ENCODE measurements at places on chromosomes 2 and 18.

DNA sequence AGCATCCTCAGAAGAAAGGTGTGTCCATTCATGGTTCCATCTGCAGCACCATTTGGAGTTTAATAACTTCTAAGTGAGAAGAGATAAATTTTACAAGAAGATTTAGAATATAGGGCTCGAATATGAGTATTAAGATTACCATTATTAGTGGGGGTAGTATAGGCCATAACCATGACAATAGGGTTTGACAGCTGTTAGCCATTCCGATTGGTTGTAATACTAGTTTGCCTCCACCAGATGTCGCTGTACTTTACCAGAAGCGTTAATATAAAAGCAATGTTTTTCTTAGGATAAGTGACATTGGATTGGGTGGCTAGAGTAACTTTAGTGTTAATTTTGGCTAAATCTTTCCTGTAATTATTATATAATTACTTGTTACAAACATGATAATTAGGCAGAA is 107.5 kb upstream of the SRD5A2 start:
- DNase-seq, result no peak

GRCh38 chr2:2824588-2824987 is 493.5 kb upstream of the MYT1L start:
- DNase-seq, result no peak

DNA sequence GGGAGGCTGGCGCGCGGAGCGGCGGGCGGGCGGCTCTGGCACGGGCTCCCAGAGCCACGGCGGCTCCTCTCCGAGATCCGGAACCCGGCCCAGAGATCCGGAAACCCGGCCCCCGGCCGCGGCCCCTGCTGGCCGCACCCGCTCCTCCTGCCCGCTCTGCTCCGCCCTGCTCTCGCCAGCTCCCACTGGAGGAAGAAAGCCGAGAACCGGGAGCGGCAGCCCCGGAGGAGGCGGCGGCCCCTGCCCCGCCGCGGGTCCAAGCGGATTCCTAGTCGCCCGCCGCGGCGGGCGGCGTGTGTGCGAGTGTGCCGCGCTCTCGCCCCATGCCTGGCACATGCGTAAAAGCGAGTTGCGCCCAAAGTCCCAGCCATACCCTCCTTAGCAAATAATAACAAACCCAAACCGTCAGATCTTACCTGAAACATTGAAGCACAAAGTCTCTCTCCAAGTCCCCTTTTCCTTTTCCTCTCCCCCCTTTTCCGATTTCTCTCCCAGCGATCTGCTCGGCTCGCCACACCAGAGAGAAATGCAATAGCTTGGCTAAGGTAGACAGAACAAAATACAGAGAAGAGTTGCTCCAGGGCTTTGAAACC is 108.7 kb upstream of the KCTD1 start:
- DNase-seq, result no peak

DNA sequence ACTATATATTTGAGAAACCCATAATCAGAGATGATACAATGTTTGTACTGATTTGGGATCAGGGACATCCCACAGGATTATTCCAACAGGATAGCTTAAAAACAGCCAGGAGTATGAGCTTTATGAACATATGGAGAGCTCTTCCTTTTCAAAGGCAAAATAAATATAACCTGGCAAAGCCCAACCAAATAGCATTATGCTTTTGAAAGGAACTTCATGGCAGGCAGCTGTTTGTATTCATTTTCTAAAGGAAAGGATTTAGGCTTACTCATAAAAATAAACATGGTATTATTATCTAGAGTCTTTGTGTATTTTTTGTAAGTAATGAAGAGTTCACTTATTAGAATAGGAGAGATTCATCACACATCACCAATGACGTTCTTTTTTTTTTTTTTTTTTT is 44.4 kb downstream of the CCDC195 start:
- no peak for DNase-seq

DNA sequence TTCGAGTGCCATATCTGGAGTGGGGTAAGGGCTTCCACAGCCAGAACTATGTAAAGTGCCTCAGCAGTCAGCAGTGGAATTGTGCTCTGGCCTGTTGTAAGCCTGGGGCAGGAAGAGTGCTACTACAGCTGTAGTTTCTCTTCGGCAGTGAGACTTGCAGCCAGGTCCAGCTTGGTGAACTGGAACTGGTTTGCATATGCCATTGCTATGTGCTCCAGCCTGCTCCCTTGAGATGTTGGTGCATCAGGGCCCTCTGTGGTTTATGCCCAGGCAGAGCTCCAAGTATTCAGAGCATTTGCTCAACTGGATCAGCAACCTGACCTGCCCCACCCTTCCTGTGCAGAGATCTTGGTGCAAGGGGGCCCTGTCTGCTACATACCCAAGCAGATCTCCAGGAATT is 47.8 kb downstream of the ZNF804A start:
- no peak for DNase-seq

- no peak for DNase-seq
These were observed 83.0 kb downstream of the NPAS2 start for GRCh38 chr2:100902817-100903405.

DNA sequence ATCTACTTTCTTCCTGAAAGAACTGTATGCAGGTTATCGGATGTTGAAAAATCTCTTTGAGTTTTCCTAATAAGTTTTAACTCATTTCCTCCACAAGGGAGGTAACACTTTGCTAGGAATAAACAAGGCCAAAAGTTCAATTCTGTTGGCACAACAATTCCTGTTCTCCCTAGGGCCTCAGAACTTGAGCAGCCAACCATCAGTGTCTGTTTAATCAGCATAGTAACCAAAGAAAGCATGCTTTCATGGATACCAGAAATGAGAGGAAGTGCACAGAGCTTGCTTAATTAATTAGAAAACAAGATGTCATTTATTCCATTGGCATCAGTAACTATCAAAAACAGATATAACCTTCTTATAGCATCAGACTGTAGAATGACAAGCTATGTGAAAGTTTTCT is 503.2 kb upstream of the CNTNAP5 start:
- DNase-seq, result no peak

- DNase-seq, result no peak
These were observed 683 bp downstream of the PTRHD1 start for GRCh38 chr2:24792542-24792873.

- DNase-seq, result no peak
These were observed 111.8 kb downstream of the STK39 start for GRCh38 chr2:168135630-168136029.

DNA sequence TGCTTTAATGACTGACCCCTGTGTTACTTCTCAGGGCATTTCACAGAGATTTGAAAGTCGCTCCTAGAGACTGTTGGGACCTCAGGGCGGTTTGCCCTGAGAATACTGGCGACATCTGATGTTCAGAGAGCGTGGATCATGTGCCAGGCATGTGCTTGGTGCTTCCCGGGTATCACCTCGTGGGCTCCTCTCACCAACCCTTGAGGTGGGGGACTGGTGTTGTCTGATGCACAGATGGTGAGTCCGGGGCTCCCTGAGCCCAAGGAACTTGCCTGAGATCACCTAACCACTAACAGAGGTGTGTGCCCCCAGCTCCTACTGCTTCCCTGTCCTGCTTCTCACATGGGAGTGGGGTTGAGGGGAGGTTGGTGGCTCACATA is 16.2 kb downstream of the ATOH8 start:
- DNase-seq, result no peak

DNA sequence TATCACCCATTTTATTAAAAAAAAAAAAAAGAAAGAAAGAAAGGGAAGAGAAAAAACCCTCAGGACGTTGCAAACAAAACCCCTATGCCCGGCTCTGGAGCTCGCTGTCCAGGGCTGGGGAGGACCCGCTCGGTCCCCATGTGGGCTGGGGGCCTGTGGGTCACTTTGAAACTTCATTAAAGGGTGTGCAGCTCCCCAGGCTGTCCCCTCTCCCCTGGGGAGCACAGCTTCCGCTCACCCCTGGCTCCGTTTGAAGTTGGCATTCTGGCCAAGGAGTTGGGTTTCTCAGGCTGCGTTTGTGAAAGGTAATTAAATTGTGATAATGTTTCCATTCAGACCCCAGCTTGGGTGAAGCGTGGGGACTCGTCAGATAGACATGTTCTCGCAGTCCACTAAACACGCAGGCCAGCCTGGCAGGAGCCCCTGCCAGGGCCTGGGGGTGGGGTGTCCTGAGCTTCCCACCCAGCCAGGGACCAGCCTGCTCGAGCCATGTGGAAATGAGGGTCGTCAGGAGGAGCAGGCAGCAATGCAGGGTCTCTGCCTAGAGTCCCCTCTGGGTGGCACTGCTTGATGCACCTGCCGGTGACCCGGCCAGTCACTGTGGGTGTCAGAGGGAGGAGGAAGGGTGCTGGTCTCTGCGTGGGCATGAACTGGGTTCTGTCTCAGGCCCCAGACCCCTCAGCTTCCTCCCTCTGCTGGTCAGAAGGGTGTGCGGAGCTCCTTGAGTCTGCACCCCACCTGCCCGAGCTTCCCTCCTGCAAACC is 166.2 kb downstream of the INHBB start:
- DNase-seq, result no peak

- DNase-seq, result no peak
These were observed 404.7 kb downstream of the BCL11A start for GRCh38 chr2:60148716-60149115.

GRCh38 chr2:234249873-234250272 is 199.4 kb downstream of the SPP2 start:
- DNase-seq, result no peak

- no peak for DNase-seq
These were observed 24.1 kb upstream of the NMUR1 start for GRCh38 chr2:231554327-231554726.

DNA sequence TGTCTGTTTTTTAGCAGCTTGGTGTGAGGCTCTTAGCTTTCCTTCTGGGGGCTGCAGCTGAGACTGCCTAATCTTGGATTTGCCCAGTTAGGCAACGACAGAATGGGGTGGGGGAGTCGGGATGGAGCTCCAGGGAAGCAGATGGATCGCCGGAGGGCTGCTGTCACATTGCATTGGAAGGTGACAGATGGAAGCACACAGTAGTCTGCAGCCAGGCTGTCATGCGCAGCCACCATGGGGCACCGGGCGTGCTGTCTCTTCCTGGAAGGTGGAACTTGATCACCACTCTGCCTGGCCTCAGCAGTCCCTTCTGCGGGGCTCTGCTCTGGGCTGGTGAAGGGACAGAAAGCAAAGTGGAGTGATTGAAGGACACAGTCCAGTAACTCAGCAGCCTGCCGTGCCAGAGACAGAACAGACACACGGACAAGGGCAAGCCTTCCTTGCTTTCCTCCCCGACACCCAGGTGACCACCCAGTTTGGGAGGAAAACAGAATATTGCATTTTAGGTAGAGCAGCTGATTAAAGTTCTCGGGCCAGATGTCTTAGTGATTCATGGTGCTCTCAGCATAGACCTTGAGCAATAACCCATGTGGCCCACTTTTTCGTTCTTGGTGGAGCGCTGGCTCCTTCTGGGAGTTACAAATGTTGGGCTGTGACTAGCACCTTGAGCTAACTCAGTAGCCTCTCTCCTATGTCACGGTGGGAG is 40.9 kb downstream of the RNF144A start:
- no peak for DNase-seq

- DNase-seq, result no peak
These were observed 18.7 kb upstream of the IHH start for GRCh38 chr2:219079417-219079816.

GRCh38 chr2:99398303-99398702 is 61.1 kb downstream of the EIF5B start:
- no peak for DNase-seq

DNA sequence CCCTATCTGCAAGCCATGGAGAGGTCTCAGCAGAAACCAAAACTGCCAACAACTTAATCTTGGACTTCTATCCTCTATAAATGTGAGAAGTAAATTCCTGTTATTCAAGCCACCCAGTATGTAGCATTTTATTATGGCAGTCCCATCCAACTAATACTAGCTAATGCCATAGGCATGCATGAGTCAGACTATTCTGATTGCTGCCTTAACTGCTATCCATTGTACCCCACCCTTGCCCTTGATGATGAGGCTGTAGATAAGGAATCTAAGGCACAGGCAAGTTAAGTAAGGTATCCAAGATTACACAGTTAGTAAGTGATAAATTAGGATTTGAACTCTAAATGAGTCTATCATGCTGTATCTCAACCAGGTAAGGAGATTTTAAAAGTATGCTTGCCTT is 223.0 kb downstream of the UBE2E3 start:
- DNase-seq, result no peak

- DNase-seq, result no peak
These were observed 322.3 kb downstream of the MYCN start for GRCh38 chr2:16262526-16263178.

DNA sequence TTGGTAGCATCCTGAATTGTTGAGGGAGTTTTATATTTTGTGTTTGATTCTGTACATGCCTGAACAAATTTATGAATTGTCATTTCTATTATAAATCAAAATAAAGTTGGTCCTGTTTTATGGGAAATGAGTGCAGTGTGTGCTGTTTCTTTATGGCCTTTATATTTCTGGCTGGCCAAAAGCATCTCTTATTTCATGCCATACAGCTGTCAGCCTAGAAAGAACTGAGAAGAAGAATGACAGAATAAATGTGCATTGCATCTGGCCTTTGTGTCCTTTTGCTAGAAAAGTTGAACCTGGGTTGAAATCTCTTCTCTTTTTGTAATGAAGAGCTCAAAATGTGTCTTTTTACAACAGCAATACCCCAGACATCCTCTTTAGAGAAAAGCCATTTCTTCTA is 474.7 kb upstream of the LRATD1 start:
- DNase-seq, result no peak

DNA sequence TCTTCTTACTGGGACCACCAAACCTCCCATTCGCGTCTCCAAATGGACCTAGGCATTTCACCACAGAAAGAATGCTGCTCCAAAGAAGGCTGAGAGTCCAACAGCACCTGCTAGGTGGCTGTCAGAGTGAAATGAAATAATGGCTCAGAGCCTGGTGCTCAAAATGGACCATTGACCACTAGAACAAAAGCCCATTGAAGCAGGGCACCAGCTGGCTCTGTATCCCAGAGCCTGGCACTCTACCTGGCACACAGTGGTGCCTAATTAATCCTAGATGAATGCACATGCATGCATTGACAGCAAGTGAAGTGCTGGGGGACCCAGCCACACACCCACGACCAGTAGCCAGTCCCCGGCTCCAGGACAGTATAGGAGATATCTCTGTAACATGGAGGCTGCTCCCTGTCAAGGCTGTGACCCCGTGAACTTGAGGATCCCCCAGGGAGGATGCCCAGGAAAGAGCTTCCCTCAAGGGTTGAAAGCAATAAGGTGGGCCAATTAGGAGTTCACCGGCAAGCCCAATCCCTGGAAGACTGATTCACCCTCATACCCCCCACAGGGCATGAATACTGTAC is 261.3 kb downstream of the TNS1 start:
- no peak for DNase-seq

DNA sequence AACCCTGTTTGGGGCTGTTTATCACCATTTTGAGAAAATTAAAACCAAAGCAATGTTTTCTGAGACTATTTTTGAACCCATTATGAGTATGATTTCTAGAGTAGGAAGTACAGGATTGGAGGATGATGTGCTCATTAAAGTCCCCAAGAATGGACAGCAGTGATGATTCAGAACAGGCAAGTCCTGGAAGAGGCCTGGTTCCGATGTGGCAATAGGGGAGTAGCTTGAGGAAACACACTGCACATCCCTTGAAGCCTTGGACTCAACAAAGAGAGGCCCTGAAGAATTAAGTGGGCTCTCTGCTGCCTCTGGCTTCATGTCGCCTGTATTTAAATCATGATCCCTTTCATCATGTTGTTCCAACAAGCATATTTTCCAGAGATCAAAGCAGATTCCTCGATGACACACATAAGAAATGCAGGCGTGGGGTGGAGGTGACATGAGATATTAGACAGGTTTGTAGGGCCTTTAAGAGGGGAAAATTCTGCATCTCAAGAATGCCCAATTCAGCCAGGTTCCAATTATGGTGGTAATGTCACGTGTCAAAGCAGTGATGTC is 242.2 kb downstream of the FHOD3 start:
- no peak for DNase-seq

GRCh38 chr2:160838691-160839090 is 321.5 kb upstream of the TANK start:
- DNase-seq, result no peak

- no peak for DNase-seq
These were observed 35.8 kb downstream of the SLC9A4 start for GRCh38 chr2:102508863-102509262.
